ENCODE measurements at places on chromosomes 5 and 9. TPM values are rescaled to one million over a fixed set of nuclear protein-coding genes. Genes with fewer than 3 reads are reported as not detected.

- no peaks in the 10 kb centered on the region for H3K36me3 ChIP-seq
- no peak for DNase-seq
- peaks cover 62% of the 10 kb centered on the region for H3K4me1 ChIP-seq
- peak overlapping the region; percentile 16 for H3K4me3 ChIP-seq
Observed at GRCh38 chr5:119275601-119276173, 80.1 kb upstream of the TNFAIP8 start.

GRCh38 chr5:149995385-149996204, 4.9 kb downstream of the TIGD6 start:
- peaks cover 11% of the 10 kb centered on the region for H3K4me1 ChIP-seq
- no peaks in the 10 kb centered on the region for H3K36me3 ChIP-seq
- H3K4me3 ChIP-seq = no peak overlapping the region
- no peak overlapping the region for H3K27ac ChIP-seq

DNA sequence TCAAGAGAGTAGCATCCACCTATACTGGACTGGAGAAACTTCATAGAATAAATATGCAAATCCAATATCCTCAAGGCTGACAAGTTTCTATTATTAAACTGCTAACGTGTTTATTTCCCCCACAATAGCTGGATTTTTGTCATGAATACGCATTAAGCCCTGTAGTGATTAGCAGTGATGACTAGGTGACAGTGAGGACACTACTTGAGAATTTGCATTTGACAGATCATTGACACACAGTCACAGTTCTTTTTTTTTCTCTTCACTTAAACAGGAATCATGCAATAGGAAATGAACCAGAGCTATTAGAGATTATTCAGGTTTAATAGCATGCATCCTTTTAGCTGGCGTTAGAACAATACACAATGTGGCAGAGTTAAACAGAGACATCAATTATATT, 35.3 kb downstream of the MPDZ start:
- no peak overlapping the region for H3K27ac ChIP-seq
- no peak overlapping the region for H3K4me3 ChIP-seq

DNA sequence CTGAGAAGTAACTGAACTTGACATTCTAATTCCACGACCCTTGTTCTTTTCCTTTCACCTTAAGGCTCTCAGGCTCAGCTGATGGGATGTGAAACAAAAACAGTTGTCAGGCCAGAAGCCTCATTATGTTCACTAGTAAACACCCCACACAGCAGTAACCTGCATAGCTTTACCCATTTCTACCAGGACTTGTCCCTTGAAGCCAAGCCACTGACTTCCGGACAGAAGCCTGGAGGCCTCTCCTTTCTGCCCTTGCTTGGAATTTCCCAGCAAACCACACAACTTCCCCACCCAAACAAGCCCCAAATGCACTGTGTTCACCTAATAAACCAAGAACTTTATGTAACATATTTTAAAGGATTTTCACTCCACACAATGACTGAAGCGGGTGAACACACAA, 19.6 kb downstream of the PRUNE2 start:
- no peak overlapping the region for H3K4me3 ChIP-seq
- H3K27me3 ChIP-seq = peaks cover 15% of the 10 kb centered on the region
- H3K27ac ChIP-seq = no peak overlapping the region
- H3K36me3 ChIP-seq = no peaks in the 10 kb centered on the region

- H3K27ac ChIP-seq = no peak overlapping the region
- no peaks in the 10 kb centered on the region for H3K36me3 ChIP-seq
- H3K27me3 ChIP-seq = peaks cover 7% of the 10 kb centered on the region
- DNase-seq = no peak
Observed at GRCh38 chr9:98883276-98883675, 60.4 kb upstream of the COL15A1 start.

GRCh38 chr5:127776477-127776876, 73.3 kb downstream of the CCDC192 start:
- DNase-seq = no peak
- no peak overlapping the region for H3K4me3 ChIP-seq
- H3K27ac ChIP-seq = no peak overlapping the region
- no peaks in the 10 kb centered on the region for H3K36me3 ChIP-seq

GRCh38 chr9:90331826-90332575, 310.6 kb downstream of the DIRAS2 start:
- H3K4me1 ChIP-seq = no peaks in the 10 kb centered on the region
- no peak for DNase-seq
- no peaks in the 10 kb centered on the region for H3K36me3 ChIP-seq
- no peak overlapping the region for H3K27ac ChIP-seq
- peaks cover 8% of the 10 kb centered on the region for H3K27me3 ChIP-seq

GRCh38 chr5:147887026-147887627, 8.6 kb downstream of the SCGB3A2 start:
- DNase-seq = peak; percentile 80
- peak overlapping the region; percentile 97 for H3K27ac ChIP-seq
- H3K4me1 ChIP-seq = peaks cover 51% of the 10 kb centered on the region
- no peaks in the 10 kb centered on the region for H3K27me3 ChIP-seq

- H3K27me3 ChIP-seq = no peaks in the 10 kb centered on the region
- H3K4me3 ChIP-seq = no peak overlapping the region
- peak; percentile 89 for DNase-seq
- peaks cover 80% of the 10 kb centered on the region for H3K36me3 ChIP-seq
Observed at GRCh38 chr5:14463629-14464028, 118.0 kb upstream of the OTULINL start.

GRCh38 chr9:23343226-23343625, 482.8 kb downstream of the ELAVL2 start:
- no peaks in the 10 kb centered on the region for H3K27me3 ChIP-seq
- H3K27ac ChIP-seq = no peak overlapping the region
- no peak for DNase-seq
- peaks cover 24% of the 10 kb centered on the region for H3K4me1 ChIP-seq

- H3K4me3 ChIP-seq = no peak overlapping the region
- no peaks in the 10 kb centered on the region for H3K36me3 ChIP-seq
- H3K4me1 ChIP-seq = peaks cover 19% of the 10 kb centered on the region
- no peaks in the 10 kb centered on the region for H3K27me3 ChIP-seq
- H3K27ac ChIP-seq = no peak overlapping the region
Observed at GRCh38 chr5:107876261-107876660, 205.5 kb upstream of the EFNA5 start.

GRCh38 chr5:36796155-36796554, 80.4 kb upstream of the NIPBL start:
- no peak overlapping the region for H3K27ac ChIP-seq
- no peak overlapping the region for H3K4me3 ChIP-seq

GRCh38 chr9:15725953-15726352, 173.1 kb downstream of the CCDC171 start:
- H3K36me3 ChIP-seq = no peaks in the 10 kb centered on the region
- DNase-seq = peak; percentile 8
- no peak overlapping the region for H3K27ac ChIP-seq
- H3K4me3 ChIP-seq = no peak overlapping the region
- H3K27me3 ChIP-seq = no peaks in the 10 kb centered on the region
- no peaks in the 10 kb centered on the region for H3K4me1 ChIP-seq

DNA sequence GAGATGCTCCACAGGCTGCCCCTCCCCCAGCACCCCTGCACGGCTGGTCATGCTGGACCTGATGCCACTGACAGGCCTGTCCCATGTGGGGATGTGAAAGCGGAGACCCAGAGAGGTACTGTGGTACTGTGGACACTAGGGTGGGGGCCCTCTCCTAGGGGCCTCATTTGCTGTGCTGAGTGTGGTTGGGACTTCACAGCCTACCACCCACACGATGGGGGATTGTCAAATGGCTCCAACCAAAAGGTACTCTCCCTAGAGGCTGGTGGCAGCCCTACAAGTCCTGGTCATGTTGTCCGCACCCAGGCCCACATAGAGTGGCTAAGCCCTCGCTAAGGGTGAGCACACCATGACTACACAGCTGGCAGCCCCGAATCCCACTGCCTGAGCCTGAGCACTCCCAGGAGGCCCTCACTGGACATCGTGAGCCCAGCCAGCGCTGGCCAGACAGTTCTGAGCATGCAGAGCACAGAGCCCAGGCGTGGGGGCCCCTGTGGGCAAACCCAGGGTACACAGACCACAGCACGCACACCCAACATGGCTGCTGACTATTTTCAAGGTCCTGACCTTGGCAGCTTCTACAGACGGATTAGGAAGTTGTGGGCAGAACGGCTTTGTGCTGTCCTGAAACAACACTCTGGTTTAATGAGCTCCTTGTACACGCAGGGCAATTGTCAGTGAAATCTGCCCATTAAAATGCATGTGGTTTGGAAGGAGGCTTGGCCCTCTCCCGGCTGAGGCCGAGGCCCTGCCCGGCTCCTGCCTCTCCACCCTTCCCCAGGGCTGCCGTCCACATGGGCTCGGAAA, 214.1 kb downstream of the HSPA4 start:
- DNase-seq = no peak
- H3K36me3 ChIP-seq = no peaks in the 10 kb centered on the region
- H3K4me3 ChIP-seq = no peak overlapping the region
- H3K4me1 ChIP-seq = peaks cover 4% of the 10 kb centered on the region

TMEM215 gene
- total RNA-seq = not detected

PDZD2 gene
- 2.9 TPM for total RNA-seq

FAXDC2 gene
- total RNA-seq = not detected

RNF130 gene
- total RNA-seq = 35.4 TPM

IL5 gene
- not detected for total RNA-seq

CTXN3 gene
- not detected for total RNA-seq

PKD2L2 gene
- not detected for total RNA-seq

PCDHB5 gene
- 0.12 TPM for total RNA-seq

ZBED3 gene
- 1.3 TPM for total RNA-seq

KLHL9 gene
- 7.5 TPM for total RNA-seq

MEIKIN gene
- total RNA-seq = not detected

SLCO6A1 gene
- not detected for total RNA-seq

Data from PC-3 (cell line).